Thyroid gland (tissue), 4 donors: ENCODE measurements at places on chromosomes 2 and 18. TPM values are rescaled to one million over a fixed set of nuclear protein-coding genes. Genes with fewer than 3 reads are reported as not detected.

DNA sequence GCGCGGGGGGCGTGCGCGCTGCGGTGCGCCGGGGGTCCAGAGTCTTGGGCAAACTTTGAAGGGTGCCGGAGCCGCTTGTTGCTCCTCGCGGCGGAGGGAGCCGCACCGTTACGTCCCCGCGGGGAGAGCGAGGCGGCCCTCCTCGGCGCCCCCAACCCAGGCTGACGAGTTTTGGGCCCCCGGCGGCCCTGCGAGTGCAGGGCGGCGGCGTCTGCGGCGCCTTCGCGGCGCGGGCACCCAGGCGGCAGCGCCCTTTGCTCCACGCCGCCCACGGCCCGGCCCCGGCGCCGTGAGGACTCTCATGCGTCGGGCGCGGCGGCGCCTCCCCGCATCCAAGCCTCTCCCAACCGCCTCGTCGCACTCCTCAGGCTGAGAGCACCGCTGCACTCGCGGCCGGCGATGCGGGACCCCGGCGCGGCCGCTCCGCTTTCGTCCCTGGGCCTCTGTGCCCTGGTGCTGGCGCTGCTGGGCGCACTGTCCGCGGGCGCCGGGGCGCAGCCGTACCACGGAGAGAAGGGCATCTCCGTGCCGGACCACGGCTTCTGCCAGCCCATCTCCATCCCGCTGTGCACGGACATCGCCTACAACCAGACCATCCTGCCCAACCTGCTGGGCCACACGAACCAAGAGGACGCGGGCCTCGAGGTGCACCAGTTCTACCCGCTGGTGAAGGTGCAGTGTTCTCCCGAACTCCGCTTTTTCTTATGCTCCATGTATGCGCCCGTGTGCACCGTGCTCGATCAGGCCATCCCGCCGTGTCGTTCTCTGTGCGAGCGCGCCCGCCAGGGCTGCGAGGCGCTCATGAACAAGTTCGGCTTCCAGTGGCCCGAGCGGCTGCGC, 814 bp downstream of the FZD7 start:
- H3K36me3 ChIP-seq = no peaks in the 10 kb centered on the region
- H3K27me3 ChIP-seq = no peaks in the 10 kb centered on the region
- DNase-seq = peak; percentile 39
- H3K4me1 ChIP-seq = peaks cover 41% of the 10 kb centered on the region
- peak overlapping the region; percentile 80 for H3K27ac ChIP-seq
- peak overlapping the region; percentile 65 for H3K4me3 ChIP-seq

- no peaks in the 10 kb centered on the region for H3K36me3 ChIP-seq
- no peak overlapping the region for H3K27ac ChIP-seq
- H3K4me3 ChIP-seq = no peak overlapping the region
- H3K4me1 ChIP-seq = no peaks in the 10 kb centered on the region
- H3K27me3 ChIP-seq = no peaks in the 10 kb centered on the region
These were observed 418.8 kb downstream of the NRXN1 start for GRCh38 chr2:50613161-50613560.

GRCh38 chr18:77657651-77658298, 408.1 kb downstream of the GALR1 start:
- H3K36me3 ChIP-seq = no peaks in the 10 kb centered on the region
- H3K4me1 ChIP-seq = no peaks in the 10 kb centered on the region
- no peak for DNase-seq
- H3K4me3 ChIP-seq = no peak overlapping the region

DNA sequence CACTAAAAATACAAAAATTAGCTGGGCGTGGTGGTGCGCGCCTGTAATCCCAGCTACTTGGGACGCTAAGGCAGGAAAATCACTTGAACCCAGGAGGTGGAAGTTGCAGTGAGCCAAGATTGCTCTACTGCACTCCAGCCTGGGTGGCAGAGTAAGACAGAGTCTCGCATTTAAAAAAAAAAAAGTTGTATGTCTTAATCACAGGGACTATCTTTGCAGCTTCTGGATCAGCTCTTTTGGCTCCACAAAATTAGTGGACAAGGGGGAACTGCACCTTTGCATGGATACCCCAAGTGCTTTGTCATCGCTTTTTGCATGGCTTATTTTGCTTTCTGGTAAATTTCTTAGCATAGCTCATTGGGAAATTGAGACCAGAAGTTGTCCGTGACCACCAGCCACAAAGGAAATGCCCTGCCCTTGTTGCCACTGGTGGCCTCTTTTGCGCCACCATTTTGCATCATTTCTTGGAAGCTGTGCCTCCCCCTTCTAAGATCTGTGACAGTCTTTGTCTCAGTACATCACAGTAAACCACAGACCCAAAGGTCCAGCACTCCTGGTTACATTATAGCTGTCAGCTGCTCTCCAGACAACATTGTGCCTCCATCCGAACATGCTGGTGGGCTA, 43.9 kb upstream of the PCBP1 start:
- peaks cover 3% of the 10 kb centered on the region for H3K4me1 ChIP-seq
- H3K4me3 ChIP-seq = no peak overlapping the region
- no peaks in the 10 kb centered on the region for H3K27me3 ChIP-seq
- no peak for DNase-seq
- H3K27ac ChIP-seq = no peak overlapping the region

DNA sequence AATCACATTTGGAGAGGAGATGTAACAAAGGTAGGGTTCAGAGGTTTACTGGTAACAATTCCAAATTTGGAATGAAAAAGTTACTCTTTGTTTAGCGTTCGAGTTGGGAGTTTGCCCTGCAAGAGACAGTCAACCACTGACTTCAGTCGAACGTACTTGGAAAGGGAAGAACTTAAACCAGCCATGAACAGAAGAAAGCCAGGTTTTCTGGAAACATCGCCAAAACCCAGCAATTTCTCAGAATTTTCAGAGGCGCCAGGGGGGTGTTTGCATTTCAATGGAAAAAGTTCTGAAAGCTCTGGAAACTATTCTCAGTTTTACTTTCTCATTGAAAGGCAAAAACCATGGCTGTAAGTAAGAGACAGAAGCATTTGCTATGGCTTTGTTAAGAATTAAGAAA, 28.5 kb upstream of the AQP4 start:
- no peaks in the 10 kb centered on the region for H3K36me3 ChIP-seq
- no peak overlapping the region for H3K4me3 ChIP-seq
- H3K27me3 ChIP-seq = no peaks in the 10 kb centered on the region
- no peak for DNase-seq

- DNase-seq = no peak
- no peak overlapping the region for H3K27ac ChIP-seq
- H3K4me3 ChIP-seq = no peak overlapping the region
- H3K36me3 ChIP-seq = no peaks in the 10 kb centered on the region
- no peaks in the 10 kb centered on the region for H3K27me3 ChIP-seq
These were observed 15.3 kb upstream of the REEP1 start for GRCh38 chr2:86352727-86353221.

- peak overlapping the region; percentile 97 for H3K27ac ChIP-seq
- peak; percentile 44 for DNase-seq
- no peaks in the 10 kb centered on the region for H3K36me3 ChIP-seq
These were observed 2.0 kb downstream of the RAPH1 start for GRCh38 chr2:203532957-203533658.

GRCh38 chr18:57941841-57942489, 102.1 kb upstream of the NEDD4L start:
- H3K4me3 ChIP-seq = no peak overlapping the region
- DNase-seq = no peak
- no peaks in the 10 kb centered on the region for H3K27me3 ChIP-seq
- no peaks in the 10 kb centered on the region for H3K4me1 ChIP-seq
- no peaks in the 10 kb centered on the region for H3K36me3 ChIP-seq
- H3K27ac ChIP-seq = no peak overlapping the region

Gene INHBB
- total RNA-seq = 21.1 TPM

Gene CDCA7
- 0.11 TPM for total RNA-seq

GRCh38 chr2:239607517-239608191, 206.8 kb upstream of the HDAC4 start:
- no peaks in the 10 kb centered on the region for H3K27me3 ChIP-seq
- no peak overlapping the region for H3K27ac ChIP-seq
- no peak overlapping the region for H3K4me3 ChIP-seq
- no peak for DNase-seq

- H3K27me3 ChIP-seq = no peaks in the 10 kb centered on the region
- H3K36me3 ChIP-seq = no peaks in the 10 kb centered on the region
- H3K4me1 ChIP-seq = no peaks in the 10 kb centered on the region
- no peak overlapping the region for H3K27ac ChIP-seq
These were observed 211.2 kb downstream of the NAPG start for GRCh38 chr18:10736984-10737383.

DNA sequence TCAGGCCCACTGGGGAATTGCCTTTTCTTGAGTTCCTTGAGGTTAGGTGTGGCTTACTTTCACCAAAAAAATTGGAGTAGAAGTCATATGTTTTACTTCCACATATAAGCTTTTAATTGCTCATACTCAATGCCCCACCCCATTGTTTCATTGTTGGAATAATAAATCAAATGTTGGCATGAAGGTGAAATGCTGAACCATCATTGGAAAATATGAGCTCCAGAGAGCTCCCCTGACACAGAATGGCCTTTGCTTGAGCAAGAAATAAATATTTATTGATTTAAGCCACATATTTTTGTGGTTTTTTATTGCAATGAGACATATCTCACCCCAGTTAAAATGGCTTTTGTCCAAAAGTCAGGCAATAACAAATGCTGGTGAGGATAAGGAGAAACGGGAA, 167.3 kb upstream of the SRD5A2 start:
- DNase-seq = no peak
- no peaks in the 10 kb centered on the region for H3K27me3 ChIP-seq
- H3K4me1 ChIP-seq = no peaks in the 10 kb centered on the region
- H3K27ac ChIP-seq = no peak overlapping the region
- H3K36me3 ChIP-seq = no peaks in the 10 kb centered on the region
- no peak overlapping the region for H3K4me3 ChIP-seq

Gene TAF4B
- 8.7 TPM for total RNA-seq
